ENCODE measurements at places on chromosomes 3 and 15.

DNA sequence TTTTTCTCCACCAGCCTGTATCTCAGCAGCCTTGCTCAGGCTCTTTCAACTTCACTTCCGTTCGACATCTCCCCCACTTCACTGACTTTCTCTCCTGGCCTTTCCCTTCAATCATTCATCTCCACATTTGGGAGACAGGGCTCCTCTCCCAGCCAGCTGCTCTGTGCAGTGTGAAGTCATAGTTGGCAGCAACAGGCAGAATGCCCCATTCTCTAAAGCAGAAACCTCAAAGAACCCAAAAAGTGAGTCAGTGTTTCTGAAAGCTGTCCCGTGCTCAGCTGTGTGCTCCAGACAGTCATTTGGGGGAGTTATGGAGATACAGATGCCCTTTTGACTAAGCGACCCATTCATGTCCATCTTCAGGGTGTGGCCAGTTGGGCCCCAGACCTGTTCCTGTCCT, 54.3 kb downstream of the NTRK3 start:
- no peak for DNase-seq

DNA sequence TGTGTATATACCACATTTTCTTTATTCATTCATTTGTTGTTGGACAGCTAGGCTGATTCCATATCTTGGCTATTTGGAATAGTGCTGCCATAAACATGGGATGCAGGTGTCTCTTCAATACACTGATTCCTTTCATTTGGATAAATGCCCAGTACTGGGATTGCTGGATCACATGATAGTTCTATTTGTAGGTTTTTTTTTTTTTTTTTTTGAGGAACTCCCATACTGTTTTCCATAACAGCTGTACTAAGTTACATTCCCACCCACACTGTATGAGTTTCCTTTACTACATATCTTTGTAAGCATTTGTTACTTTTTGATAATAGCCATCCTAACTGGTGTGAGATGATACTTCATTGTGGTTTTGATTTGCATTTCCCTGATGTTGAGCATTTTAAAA, 437.7 kb downstream of the DIPK2A start:
- DNase-seq: no peak

- DNase-seq: no peak
Observed at GRCh38 chr15:29143293-29143692, 126.3 kb downstream of the NSMCE3 start.

DNA sequence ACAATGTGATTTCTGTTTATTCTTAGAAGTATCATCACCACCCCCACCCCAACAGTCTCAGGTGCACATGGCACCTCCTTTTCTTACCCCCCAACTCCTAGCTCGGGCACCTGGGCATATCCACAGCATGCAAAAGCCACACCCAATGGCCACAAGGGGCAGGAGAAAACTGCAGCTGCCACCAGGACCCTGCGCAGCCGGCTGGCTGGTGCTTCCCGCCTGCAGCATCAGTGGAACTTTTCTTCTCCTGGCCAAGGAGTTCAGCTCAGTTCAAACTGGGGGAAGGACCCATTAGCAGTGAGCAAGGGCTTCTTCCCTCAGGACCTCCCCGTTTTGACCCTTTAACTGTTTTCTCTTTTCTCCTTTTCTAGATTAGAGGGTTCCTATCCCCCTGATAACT, 44.8 kb downstream of the TM4SF18 start:
- DNase-seq: no peak

DNA sequence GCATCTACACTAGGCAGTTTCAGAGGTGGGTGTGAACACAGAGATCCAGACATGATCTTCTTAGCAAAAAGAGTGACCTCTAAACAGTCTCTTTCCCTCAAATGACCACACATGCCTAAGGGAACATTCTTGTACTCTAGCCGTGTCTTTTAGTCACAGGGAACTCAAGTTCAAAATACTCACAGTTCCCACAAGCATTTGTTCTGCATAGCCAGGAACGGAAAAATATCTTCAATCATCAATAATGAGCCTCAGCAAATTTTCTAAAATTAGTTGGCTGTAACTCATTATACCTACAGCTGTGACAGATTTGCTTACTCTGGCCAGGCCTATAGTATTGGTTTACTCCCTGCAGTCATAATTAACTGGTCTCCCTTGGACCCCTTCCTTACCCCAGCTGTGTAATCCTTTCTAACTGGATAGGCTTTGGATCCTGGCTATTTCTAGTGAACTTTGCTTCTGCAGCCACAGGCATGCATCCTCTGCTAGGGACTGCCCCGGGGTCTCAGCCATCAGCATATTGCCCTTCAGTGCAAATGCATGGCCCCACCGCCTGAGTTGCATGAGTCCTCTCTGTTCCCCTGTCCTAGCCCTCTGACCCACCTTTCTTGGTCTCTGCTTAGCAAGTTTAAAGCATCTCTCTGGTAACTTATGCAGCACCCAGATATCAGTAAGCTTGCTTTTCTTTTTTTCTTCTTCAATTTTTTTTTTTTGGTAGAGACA, 56.0 kb upstream of the HACD2 start:
- no peak for DNase-seq

- no peak for DNase-seq
Observed at GRCh38 chr3:29247088-29247745, 33.7 kb upstream of the RBMS3 start.

DNA sequence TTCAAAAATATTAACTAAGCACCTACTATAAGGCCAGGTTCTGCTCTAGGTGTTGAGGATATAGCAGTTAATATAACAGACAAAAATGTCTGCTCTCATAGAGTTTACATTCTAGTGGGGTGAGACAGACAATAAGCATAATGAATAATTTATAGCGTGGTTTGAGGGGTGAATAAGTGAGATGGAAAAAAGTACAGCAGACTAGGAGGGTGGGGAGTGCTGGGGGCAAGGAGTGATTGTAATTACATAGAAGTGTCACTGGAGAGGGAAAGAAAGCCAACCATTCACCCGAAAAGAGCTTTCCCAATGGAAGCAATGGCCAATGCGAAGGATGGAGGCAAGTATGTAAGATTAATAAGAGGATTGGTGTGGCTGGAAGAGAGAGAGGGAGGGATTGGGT, 552.9 kb upstream of the KCNMB2 start:
- no peak for DNase-seq

DNA sequence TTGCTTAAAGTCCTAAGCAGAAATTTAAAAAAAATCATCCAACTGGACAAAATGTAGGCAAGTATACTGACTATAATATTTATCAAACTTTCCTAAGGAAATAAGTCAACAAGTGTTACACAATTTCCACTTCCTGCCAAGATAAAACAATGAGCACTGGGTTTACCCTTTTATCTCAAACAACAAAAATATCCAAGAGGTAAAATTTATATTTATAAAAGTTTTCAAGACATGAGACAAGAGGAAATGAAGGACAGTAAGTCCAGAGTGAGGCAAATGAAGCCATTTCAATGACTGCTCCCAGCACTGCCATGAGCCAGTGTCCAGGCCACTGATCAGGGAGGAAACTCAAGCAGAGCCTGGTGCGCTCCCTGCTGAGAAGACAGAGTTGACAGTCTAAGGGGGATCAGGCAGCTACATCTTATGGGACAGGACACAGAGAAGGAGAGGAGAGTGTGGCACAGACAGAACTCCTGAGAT, 439.4 kb downstream of the RAP2B start:
- DNase-seq: no peak

- DNase-seq: no peak
Observed at GRCh38 chr15:70714565-70714964, 48.8 kb downstream of the UACA start.

- DNase-seq: peak; percentile 12
Observed at GRCh38 chr15:67783303-67783702, 42.0 kb upstream of the SKOR1 start.

DNA sequence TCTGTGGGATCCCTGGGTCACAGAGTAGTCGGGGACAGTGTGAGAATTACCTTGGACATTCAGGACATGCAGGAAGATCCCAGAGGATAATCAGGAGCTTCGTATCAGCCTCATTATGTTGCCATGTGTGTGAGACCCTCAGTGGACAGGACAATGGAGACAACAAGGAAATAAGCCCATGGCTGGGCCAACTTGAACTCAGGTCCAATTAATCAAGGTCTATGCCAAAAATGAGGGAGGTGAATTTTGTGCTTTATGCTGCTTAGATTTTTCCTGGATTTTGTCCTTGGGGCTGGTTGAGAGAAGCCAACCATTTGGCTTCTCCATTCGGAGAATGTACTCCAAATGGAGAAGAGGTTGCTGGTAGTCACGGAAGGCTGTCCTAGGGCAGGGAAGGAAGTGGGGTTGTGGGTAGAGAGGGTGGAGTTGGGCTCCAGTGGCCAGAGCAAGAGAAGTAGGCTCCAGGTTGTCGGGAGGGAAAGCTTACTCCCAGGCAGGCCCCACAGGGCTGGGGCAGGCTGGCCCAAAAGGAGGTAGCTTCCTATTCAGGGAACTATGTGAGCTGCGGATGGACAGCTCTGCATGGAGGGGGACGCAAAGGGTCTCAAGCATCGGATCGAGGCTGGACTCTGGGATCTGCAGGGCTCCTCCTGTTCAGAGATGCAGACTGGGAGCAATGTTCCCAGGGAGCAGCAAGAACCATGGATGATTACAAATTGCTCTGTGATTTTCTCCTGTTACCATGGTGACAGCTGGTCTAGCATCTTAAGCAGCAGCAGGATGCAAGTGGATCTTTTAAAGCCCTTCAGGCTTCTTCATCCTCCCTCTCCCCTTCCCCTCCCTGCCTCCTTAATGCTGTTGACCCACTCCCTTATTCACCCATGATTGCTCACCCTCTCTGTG, 91.1 kb downstream of the WNT7A start:
- no peak for DNase-seq

DNA sequence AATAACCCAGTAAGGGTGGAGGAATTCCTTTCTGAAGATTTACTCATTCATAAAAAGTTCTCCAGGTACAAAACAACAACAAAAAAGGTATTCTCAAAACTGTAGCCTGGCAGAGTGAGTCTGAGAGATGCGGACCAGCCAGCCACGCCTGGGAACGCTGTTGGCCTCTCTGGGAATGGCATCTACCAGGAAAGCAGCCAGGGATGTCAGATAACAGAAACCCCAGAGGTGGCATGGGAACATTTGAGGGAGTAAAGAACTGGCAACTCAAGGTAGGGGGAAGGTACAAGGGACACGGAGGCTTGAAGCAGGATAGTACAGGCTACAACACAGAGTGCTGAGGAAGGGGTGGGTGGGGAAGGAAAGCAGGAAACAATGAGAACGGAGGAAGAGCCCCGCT, 7.1 kb upstream of the AP3S2 start:
- DNase-seq: no peak

- DNase-seq: no peak
Observed at GRCh38 chr3:47473391-47473790, 2.4 kb downstream of the SCAP start.

GRCh38 chr3:44442596-44443309, 34.7 kb downstream of the ZNF445 start:
- DNase-seq: no peak

DNA sequence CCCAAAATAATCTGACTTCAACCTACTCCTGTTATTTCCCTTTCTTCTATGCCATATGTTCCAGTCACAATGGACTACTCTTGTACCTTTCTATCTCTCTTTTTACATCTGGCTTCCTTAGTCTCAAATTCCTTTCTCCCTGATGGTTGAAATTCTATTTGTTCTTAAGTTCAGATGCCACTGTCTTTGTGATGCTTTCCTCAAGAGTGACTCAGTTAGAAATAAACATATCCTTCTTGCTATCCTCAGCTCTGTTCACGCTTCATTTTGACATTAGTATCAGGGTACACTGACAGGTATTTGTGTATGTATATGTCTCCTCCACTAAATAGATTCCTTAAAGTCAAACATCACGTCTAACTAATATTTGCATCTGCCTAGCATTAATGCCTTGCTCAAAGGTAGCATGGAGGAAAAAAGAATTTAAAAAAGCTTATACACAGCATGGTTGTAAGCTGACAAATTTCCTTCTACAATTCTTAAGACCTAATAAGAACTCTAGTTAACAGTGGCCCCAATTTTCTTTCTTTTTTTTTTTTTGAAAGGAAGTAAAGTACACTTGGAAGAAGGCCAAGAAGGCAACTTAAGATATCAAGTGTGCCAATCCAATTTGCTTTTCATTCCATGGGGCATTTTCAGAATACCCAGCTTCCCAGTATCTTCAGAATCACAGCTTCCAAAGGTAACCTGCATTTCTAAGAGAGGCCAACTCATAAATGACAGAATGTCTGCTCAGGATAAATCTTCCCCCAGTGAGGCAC, 58.0 kb downstream of the CHAC1 start:
- DNase-seq: no peak

GRCh38 chr15:52734329-52734728, 55.1 kb upstream of the ATOSA start:
- DNase-seq: no peak

- no peak for DNase-seq
Observed at GRCh38 chr3:99332276-99332675, 306.1 kb upstream of the COL8A1 start.

Measured in CD8-positive, alpha-beta memory T cell (primary cell).